ENCODE measurements at places on chromosomes 3 and 15. TPM values are rescaled to one million over a fixed set of nuclear protein-coding genes. Genes with fewer than 3 reads are reported as not detected.

- no peak for DNase-seq
Observed at GRCh38 chr3:62574266-62574898, 201.0 kb upstream of the FEZF2 start.

- DNase-seq, result no peak
Observed at GRCh38 chr15:76298986-76299385, 12.3 kb downstream of the ETFA start.

DNA sequence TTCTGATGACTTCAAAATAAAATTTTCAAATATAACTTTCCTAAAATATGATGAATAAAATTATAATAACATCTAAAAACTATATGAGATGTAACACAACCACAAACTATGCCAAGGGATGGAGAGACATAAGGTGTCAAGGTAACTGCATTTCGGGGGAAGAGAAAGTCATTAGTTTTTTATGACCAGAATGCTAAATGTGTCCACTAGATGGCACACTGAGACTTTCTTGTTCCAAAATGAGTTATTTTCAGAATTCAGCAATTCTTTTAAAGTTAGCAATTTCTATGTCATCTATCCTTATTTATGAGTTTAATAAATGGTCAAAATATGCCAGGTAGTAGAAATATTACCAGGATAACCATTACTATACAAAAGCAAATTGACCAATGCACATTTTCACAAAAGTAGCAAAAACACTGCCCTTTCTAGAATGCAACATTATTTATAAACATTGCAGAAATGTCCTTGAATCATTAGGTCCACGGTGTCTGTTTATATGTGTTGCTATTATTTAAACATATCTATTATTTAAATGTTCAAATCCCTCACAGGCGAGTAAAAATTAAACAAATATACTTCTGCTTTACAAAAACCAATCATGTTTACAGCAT, 374.2 kb downstream of the PLCL2 start:
- no peak for DNase-seq

GRCh38 chr15:39202641-39203040, 378.2 kb upstream of the THBS1 start:
- DNase-seq, result no peak

GRCh38 chr15:101536166-101536874, 46.8 kb upstream of the PCSK6 start:
- DNase-seq, result no peak

- DNase-seq, result no peak
Observed at GRCh38 chr15:87777054-87777561, 479.4 kb downstream of the NTRK3 start.

- DNase-seq, result no peak
Observed at GRCh38 chr15:88108991-88109390, 147.5 kb downstream of the NTRK3 start.

DNA sequence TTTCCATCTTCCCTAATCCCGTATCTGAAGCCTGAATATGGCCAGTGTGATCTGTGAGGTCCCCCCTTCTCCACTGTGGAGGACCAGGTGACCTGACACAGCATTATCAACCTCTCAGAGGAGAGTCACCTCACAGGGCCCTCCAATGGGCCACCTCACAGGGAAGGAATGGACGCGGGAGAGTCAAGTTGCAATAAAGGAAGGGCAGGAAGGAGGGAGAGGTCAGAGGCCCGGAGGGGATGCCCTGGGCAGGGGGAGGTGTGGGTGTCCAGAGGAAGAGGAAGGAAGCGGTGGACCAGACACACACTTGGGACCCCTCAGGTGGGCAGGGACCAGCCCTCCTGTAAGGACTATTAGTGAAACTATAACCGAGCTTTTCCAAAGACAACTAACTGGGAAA, 14.6 kb upstream of the LRRC15 start:
- no peak for DNase-seq

DNA sequence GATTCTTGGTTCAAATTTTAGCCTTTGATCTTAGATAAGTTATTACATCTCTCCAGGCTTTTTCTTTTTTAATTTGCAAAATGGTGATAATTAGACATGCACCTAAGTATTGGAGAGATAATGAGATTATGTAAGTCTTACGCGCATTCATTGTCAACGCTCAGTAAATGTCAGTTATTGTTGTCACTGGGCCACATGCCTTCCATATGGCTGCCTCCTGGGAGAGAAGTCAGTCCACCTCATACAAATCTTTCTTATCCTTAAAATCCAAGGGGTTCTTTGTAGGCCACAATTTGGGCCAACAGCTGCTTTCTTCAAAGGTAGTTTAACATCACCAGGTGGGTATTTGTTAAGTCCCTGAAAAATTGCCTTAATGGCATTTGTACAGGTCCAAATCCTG, 25.5 kb upstream of the PTPRG start:
- no peak for DNase-seq

GRCh38 chr3:133865136-133865855, 30.4 kb downstream of the RAB6B start:
- no peak for DNase-seq

- DNase-seq, result no peak
Observed at GRCh38 chr15:51696566-51696965, 15.3 kb downstream of the SCG3 start.

DNA sequence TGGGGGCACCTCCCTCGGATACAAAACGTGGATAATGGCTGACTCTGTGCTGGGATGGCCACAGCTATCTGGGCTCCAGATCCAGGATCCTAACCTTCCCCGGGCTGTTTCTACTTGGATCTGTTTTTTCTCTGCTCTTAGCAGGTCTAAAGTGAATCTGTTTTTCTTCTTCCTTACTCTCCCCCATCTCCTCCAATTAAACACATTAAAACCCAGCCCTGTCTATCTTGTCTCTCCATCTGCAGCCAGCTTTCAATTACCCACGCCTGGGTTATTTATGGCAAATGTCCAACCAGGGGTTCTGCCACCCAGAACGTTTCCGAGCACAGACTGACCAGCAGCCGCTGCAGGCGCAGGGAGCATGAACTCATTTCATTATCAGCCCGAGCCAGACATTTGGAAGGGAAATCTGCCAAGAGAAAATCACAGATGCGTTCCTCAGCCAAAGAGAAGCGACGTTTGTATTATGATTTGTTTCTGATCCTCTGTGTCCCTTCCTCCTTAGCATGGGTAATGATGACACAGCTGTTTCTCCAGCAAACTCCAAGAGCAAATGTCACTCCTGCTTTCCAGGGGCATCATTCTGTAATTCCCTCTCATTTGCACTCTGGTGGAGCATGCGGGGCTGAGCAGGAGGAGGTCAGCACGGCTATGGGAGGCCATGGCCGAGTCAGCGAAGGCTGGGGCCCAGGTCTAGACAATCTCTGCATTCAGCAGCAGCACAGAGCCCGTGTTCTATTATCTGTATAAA, 42.0 kb downstream of the UMPS start:
- no peak for DNase-seq

- no peak for DNase-seq
Observed at GRCh38 chr15:66430627-66431255, 44.0 kb downstream of the MAP2K1 start.

DNA sequence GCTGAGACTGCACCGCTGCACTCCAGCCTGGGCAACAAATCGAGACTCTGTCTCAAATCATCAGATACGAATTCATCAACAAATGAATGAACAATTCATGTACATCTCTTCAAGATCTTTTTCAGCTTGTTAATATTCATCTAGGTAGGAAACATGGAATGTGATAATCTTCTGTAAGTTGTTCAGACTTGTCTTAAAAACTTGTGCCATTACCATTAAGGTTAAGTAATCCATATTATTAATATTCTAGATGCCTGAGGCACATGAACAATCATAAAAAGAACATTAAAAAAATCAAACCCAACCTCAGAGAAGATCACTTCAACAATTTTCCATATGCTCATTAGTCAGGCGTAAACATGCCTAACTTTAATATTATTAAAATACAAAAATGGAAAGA, 36.2 kb downstream of the CHSY1 start:
- no peak for DNase-seq

GRCh38 chr3:20023623-20024405, 11.8 kb upstream of the PP2D1 start:
- DNase-seq, result peak; percentile 38

- no peak for DNase-seq
Observed at GRCh38 chr3:186888569-186888968, 41.8 kb upstream of the ST6GAL1 start.

- no peak for DNase-seq
Observed at GRCh38 chr15:68276668-68277067, 877 bp upstream of the FEM1B start.

DNA sequence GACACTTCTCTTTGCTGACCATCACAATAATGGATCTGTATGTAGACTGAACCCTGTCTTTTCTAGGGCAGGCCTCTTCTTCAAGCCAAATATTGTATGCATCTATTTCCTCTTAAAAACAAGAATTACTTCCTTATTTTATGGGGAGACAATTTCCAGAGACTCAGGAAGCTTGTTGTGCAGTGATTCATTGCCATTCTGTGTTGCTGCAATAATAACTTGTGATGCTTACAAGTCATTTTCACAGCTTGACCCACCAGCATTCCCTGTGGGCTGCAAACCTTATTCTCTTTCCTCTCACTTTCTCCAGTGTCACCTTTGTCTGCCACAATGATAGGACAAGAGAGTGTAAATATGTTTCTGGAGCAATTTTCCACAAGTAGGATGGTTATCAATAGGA, 276.7 kb upstream of the SGO1 start:
- DNase-seq, result no peak

- no peak for DNase-seq
Observed at GRCh38 chr3:174335910-174336309, 523.2 kb upstream of the NAALADL2 start.

DNA sequence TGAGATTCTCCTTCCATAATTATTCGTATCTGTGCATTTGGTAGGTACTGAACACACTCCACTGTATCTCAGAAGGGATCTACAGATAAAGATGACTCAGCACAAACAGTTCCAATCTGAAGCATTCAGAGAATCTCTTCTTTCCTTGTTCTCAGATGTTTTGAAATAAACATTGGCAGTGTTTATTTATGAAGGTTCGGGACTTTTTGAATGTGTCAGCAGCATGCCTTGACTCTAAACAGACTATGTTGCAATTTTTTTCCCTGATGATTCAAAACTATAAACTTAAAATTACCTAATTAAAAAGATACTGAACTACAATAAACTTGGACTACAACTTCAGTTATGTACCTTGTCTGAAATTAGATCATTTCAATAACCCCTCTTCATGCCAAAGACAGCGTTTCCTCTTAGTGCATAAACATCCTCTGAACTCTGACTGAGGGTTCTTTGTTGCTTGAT, 612.9 kb upstream of the TBL1XR1 start:
- no peak for DNase-seq

GRCh38 chr3:56314842-56315241, 153.4 kb downstream of the ERC2 start:
- DNase-seq, result no peak

DNA sequence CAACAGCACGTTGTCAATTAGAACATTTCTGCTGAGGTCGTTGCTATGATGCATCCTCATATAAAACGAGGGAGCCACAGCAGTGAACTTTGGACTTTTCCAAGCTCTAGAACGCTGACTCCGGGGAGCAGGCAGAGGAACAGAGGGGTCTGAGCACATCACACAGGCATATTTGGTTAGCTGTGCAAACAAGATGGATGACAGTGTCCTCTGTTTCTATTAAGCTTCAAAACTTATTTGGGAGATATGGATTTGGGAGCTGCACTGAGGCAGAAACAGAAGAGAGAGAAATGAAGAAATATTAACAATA, 278.0 kb upstream of the TBL1XR1 start:
- no peak for DNase-seq

DNA sequence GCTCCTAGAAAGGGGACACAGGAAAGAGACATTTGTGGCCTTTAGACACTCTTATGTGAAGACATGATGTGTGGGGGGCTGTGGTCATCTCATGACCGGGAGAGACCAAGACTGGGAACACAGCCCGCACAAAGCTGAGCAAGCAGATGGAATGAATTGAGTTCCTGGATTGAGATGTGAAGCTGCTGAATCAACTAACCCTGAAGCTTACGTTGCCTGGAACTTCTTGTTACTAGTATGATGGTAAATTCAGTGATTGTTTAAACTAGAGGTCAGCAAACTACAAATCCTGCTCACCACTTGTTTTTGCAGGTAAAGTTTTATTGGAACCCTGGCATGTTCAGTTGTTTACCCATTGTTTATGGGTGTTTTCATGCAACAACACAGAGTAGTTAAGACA, 83.4 kb upstream of the BHLHE40 start:
- peak; percentile 22 for DNase-seq

- peak; percentile 85 for DNase-seq
Observed at GRCh38 chr3:52444860-52445793, at the start of gene SEMA3G. Gene SEMA3G (minus strand): TSS chr3:52445103. CDS start chr3:52445027, 76 bp downstream.

DNA sequence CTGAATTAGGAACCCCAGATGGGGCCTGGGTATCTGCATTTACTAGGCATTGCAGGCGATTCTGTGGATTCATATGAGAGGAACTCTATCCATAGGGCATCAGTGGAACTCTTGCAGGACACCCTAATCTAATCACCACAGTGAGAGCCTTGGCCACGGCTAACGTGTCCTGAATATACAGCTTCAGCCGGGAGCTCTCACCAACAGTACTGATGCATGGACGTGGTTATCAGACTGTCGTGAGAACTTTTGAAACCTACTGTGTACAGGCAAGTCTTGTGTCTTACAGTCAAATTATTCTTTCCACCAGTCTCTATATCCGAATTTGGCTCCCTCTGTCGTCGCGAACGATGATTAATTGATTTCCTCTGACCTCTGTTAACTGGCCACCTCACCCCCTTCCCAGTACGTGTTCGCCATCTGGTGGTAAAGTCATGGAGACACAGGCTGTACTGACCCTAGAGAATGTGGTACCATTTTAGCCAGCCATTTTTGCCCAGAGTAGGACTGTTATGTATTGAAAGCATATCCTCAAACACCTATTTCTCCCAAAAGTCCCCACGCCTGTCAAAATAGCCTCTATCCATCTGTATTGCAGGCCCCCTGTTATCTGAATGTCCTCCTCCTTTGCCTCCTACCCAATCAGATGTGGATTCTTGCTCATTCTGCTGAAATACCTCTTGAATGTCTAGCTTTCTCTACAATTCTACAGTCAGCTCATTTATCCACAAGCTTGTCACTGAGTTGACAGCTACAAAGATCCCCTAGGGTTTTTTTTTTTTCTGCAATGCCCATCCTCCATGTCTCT, 39.7 kb downstream of the GLDN start:
- DNase-seq, result no peak

Gene CCR8
- total RNA-seq, result not detected

Gene RBMS3
- total RNA-seq, result 7.9 TPM

Gene PDZRN3
- total RNA-seq, result 1.2 TPM

Gene PLA2G4D
- total RNA-seq, result not detected

Gene INSYN1
- total RNA-seq, result 0.53 TPM

Gene TNNC1
- 1.4 TPM for total RNA-seq

Gene PROS1
- total RNA-seq, result 157 TPM

Gene ADGRG7
- 20.9 TPM for total RNA-seq

Gene PLCH1
- 0.11 TPM for total RNA-seq

Gene SAMD7
- not detected for total RNA-seq

Gene OXTR
- total RNA-seq, result 0.04 TPM

Gene MYZAP
- total RNA-seq, result 0.59 TPM
